LoVo (cell line): ENCODE measurements at places on chromosomes 5 and 9.

GRCh38 chr9:88378317-88378716 lies 9.9 kb upstream of the SPIN1 start:
- DNase-seq, result no peak

DNA sequence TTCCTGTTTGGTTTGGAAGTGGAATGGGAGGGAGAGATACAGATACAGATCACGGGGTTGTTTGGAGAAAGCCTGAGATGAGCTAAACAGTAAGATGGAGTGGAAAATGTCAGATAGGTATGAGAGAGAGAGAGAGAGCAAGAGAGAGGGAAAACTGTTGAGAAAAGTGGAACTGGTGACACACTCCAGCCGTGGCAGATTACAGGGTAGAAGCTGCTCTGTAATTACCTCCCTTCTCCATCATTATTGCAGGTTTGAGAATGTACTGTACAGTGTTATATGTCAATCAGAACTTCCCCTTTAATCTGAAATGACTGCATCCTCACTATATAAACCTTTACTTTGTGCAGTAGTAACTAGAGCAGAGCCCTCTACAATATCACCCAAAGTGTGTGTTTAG lies 74.5 kb upstream of the WWC1 start:
- no peak for DNase-seq

GRCh38 chr9:119121899-119122298 lies 247.3 kb downstream of the BRINP1 start:
- DNase-seq, result no peak

GRCh38 chr9:134358662-134359319 lies 32.5 kb downstream of the RXRA start:
- DNase-seq, result no peak

DNA sequence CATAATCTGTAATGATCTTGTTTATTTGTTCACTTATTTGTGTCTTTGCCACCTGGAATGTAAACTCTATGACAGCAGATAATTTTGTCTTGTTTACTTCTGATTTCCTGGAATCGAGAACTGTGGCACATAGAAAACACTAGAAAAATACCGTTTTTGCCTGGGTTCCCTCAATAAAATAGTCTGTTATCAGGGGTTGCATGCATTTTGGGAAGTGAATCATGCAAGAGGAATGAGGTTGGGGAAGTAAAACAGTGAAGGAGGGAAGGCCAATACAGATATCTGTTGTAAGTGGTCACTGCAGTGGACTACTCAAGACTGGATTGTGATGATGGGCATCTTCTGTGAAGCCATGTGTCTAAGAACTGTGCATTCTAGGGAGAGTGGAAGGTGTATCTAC lies 45.2 kb upstream of the IL6ST start:
- DNase-seq, result no peak

DNA sequence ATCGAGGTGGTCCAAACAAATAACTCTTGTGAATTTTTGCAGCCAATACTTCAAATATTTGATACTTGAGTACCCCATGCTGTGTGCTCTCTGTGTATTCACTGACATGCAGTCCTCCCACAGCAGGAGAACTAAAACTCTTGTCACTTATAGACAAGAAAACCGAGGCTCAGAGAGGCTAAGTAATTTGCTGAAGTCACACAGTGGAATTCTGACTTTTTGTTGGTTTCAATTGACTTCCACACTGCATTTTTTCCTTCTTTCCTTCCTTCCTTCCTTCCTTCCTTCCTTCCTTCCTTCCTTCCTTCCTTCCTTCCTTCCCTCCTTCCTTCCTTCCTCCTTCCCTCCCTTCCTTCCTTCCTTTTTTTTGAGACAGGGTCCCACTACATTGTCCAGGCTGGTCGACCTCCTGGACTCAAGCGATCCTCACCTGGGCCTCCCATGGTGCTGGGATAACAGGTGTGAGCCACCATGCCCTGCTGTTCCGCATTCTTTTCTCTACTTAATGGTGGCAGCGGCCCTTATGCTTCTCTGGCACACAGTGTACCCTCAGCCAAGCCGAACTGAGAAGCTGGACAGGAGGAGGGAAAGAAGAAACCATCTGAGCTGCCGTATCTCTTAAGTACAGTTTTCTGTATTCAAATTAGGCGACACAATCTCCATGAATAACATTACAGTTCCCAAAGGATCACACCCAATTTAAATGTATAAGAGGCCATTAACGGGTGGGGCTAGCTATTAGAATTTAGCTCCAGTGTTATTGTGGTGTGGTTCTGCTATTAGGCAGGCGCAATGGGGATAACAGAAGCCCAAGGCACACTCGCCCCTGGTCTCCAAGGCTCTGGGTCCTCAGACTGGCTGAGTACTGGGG lies 38.4 kb upstream of the GRHPR start:
- no peak for DNase-seq

DNA sequence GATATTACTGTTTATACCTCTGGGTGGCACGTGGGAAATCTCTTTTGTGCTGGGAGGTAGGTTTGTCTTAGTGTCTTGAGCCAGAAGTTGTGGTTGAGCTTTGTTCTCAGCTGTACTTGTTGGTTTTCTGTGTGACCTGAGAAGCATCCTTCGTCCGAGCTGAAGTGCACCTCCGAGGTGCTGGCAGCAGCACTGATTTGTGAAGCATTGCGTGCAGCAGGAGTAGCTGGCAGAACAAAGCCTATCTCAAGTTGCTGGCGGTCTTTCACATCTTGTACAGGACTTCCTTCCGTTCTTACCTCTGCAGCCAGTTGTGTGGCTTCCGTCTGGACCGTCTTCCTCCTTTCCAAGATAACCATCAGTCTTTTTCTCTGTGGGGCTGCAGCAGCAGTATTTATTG lies 4.3 kb downstream of the PRRC2B start:
- no peak for DNase-seq

- no peak for DNase-seq
Measured at GRCh38 chr5:28249771-28250415, 1211.5 kb upstream of the CDH9 start.

DNA sequence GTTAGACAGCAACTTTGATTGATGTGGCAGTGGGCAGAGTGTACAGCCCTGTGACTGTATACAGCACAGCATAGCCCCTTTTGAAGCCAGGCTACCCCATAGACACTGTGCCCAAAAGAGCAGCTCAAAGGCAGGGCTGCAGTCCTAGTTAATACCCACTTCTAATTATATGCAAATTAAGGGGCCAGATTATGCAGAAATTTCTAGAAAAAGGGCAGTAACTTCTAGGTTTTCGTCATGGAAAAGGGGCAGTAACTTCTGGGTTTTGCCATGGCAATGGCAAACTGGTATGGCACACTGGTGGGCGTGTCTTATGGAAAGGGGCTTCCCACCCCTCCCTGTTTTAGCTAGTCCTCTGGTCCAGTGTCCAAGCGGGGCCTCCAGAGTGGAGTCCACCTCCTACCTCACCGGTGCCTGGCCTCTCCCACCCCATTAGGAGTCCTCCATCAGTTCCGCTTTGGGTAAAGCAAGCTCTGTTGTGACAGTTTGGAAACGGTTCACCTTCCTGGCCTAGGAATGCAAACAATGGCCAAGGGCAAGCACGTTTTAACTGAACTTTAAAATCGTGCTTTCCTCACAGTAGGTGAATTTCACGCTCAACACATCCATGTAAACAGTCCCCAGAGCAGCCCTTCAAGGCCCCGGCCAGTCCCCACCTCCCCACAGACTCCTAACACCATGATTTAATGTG lies 5.6 kb downstream of the ADAMTS13 start:
- DNase-seq, result no peak

GRCh38 chr5:111147502-111147901 lies 55.4 kb downstream of the WDR36 start:
- no peak for DNase-seq

DNA sequence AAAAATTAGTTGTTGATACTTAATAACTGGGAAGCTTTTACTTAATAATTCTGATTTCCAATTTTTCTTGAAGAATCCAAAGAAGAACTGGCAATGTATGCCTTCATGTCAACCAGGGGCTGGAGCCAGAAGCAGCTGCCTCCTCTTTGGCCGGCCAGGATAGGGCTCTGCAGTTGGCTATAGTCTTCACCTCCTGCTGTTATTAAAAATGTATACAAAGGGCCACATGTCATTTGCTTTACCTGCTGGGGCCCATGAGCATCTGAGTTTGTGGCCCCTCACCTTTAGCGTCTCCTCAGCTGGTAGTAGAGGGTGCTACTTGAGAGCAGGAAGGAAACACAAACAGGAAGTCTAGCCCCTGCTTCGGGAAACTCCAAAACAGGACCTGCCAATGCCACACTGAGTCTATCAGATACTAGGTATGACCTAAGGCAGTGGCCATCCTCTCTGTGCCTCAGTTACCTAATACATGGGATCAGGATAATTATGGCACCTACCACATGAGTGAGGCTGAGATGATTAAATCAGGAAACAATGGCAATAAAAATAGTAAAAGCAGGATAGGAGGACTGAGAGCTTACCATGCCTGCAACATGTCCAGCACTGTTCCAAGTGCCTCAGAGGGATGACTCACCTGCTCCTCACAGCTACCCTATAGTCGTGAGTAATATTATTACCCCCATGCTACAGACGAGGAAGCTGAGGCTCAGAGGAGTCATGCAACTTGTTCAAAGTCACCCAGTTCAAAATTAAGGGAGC lies 21.3 kb downstream of the CCDC69 start:
- peak; percentile 85 for DNase-seq

DNA sequence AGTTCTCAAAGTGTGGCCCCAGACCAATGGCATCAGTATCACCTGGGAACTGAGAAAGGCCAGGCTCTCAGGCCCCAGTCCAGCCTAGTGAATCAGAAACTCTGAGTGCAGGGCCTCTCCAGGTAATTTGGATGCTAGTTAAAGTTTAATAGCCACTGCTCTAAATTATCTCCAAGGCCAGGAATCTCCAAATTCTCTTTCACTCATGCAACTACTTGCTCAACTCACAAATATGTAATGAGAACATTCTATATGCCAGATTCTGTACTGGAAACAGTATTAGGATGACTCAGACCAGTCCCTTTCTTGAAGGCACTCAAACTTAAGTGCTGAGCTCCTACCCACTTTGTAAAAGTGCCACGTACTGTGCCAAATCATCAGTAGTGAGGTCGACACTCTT lies 84.6 kb downstream of the PAPPA start:
- no peak for DNase-seq

DNA sequence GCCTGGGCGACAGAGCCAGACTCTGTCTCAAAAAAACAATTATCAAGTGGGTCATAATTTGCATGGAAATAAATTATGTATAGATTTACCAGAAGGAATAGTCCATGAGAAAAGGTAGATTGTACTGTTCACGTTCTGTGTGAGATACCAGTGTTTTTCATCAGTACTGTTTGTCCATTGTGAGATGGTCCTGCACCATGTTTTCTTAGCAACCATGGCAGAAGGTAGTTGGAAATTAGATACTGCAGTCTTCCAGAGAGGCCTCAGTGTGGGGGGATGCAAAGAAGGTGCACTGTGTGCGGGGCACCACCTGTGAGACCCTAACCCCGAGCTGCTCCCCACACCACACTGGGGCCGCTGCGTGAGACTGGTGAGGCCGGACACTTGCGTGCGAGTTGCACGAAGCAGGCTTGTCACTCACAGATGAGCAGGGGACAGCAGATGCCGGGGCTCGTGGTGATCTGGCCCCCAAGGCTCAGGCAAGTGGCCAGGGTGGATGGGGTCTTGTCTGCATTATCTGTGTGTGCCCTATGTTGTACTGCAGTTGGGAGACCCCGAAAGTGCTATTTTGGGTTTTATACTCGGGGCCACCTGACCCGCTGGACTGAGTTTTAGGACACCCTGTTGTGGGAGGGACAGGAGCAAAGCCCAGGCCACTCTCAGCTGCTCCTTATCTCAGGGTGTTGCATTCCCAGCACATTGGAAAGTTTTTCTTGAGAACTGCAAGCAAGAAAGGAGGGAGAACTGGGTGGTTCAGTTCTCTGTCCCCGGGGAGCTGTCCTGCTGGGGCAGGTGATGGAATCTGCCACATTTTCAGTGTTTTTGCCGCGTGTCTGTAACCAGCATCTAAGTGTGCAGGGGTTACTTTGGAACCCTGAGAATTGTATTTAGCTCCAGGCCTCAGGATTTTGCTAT lies 61.9 kb downstream of the EHMT1 start:
- DNase-seq, result no peak

DNA sequence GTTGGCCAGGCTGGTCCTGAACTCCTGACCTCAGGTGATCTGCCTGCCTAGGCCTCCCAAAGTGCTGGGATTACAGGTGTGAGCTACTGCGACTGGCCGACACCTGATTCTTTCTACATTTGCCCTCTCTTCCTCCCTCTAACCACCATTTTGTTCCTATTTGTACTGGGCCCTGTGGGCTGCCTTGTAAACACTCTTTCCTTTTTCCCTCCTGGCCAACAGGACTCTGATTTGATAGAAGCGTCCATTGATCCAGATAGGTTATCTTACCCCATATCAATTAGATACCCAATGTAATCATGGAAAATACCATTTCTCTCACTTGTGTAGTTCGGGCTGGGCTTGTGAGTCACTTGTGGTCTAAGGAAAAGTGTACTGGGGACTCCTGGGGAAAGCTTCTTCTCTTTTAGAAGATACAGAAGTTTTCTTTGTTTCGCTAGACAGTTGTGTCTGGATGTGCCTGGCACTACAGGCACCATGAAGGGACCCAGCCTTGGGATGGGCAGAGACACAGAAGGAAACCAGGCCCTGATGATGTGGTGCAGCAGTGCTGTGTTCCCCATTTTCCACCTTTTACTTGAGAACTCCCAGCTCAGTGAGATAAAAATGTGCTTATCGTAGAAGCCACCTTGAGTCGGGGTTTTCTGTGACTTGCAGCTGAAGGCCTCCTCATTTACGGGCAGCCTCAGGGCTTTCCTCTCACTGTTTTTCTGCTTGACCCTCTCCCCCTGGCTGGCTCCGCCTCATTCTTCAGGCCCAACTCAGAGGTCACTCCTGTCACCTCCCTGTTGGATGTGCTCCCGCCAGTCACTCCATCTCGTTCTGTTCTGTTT lies 32.8 kb upstream of the CPEB4 start:
- no peak for DNase-seq

- DNase-seq, result no peak
Measured at GRCh38 chr5:167710444-167711073, 580.9 kb upstream of the WWC1 start.

GRCh38 chr5:67453111-67453905 lies 256.7 kb upstream of the CD180 start:
- no peak for DNase-seq

- DNase-seq, result no peak
Measured at GRCh38 chr5:172497591-172498255, 43.4 kb upstream of the SH3PXD2B start.
